ENCODE measurements at places on chromosomes 1 and 21.

- DNase-seq: no peak
These were observed 3.2 kb downstream of the PGLYRP4 start for GRCh38 chr1:153345187-153346076.

GRCh38 chr1:19139711-19140110 lies 70.4 kb downstream of the UBR4 start:
- DNase-seq: no peak

DNA sequence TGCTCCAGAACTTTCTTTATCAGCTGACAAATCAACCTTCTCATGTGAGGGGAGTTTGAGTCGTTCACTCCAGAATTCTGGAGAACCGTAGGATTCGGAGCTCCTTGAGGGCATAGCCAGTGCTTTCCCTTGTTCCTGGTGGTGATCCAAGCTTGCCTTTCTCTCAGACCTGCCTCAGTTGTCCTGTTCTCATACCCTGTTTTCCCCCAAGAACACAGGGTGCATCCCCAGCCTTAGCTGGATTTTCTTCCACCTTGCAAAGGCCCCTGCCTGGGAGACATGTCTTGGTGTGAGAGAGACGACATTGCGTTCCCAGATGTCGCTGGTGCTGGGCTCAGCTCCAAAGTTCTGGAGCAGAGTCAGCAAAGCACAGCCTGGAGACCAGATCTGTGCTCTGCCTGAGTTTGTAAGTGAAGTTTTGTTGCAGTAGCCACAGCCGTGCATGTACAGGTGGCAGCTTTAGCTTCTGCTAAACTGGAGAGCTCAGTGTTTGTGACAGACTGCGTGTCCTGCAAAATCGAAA lies 40.0 kb downstream of the ABCG1 start:
- DNase-seq: no peak

- no peak for DNase-seq
These were observed 276.9 kb downstream of the MATN1 start for GRCh38 chr1:30446508-30446907.

DNA sequence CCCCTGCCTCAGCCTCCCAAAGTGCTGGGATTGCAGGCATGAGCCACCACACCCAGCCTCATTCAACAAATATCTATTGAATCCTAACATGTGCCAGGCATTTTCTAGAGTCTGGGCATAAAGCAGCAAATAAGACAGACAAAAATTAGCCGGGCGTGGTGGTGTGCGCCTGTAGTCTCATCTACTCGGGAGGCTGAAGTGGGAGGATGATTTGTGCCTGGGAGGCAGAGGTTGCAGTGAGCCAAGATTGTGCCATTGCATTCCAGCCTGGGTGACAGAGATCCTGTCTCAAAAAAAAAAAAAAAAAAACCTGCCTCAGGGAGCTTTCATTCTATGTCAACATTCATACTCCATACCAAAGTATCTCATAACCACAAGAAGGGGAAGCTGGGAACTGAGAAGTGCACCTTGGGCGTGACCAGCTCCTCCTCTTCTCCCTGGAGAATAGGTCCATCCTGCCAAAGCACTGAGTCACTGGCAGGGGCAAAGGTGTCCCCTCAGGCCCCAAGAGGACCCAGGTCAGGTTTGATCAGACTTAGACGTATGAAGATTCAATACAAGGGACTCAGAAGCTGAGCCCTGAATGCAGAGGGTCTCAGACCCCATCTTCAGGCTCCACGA lies 36.8 kb upstream of the PPP1R15B start:
- DNase-seq: peak; percentile 32

- DNase-seq: no peak
These were observed 71.7 kb upstream of the ANGPTL1 start for GRCh38 chr1:178942285-178943198.

- DNase-seq: no peak
These were observed 7.5 kb downstream of the DYRK1A start for GRCh38 chr21:37374027-37374426.
